Naive thymus-derived CD4-positive, alpha-beta T cell (primary cell): ENCODE measurements at places on chromosomes 7 and 10.

GRCh38 chr10:33189363-33189762, 145.1 kb downstream of the NRP1 start:
- no peaks in the 10 kb centered on the region for H3K36me3 ChIP-seq
- no peak overlapping the region for H3K27ac ChIP-seq
- H3K4me3 ChIP-seq = no peak overlapping the region
- no peaks in the 10 kb centered on the region for H3K27me3 ChIP-seq
- no peak for DNase-seq
- H3K4me1 ChIP-seq = no peaks in the 10 kb centered on the region

DNA sequence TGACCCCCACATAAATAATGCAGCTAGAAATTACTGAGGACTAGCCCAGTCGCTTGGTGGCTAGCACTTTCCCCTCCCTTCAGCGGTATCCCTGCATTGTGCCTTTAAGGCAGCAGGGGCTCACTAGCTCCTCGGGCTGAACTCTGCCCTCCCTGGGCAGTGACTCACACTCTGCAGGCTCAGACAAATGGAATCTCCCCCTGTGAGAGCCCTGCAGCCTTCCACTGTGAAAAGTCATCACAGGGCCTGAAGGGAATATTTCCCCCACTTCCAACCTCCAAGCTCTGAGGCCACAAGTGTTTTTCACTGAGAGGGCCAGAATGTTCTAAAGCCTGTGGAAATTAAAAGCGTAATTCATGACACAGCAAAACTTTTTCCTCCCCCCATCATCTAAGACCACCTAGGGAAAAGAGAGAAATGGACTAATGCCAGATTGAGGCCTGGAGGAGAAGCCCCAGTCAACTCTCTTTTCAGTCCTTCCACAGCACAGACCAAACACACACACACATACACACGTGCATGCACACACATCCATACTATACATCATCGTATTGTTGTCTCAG, 93.6 kb upstream of the COL1A2 start:
- H3K36me3 ChIP-seq = no peaks in the 10 kb centered on the region
- no peak overlapping the region for H3K27ac ChIP-seq
- H3K4me1 ChIP-seq = no peaks in the 10 kb centered on the region
- H3K27me3 ChIP-seq = no peaks in the 10 kb centered on the region

DNA sequence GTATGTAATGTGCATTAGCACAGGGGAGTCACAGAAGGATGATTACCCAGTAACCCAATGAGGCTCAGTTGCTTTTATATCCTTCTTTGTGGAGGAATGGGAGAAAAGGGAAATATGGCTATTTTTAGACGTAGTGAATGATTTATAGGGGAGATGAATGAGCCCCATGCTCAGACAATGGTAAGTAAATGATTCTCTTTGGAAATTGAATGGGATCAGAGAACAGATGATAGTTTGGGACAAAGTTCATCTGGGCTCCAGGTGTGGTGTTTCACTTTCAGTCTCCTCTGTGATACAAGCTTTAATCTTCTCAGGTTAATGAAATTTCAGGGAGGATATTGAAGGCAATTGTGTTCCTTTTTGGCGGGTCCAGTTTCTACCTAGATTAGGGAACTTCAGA, 63.0 kb upstream of the MPP7 start:
- H3K27me3 ChIP-seq = no peaks in the 10 kb centered on the region
- H3K4me3 ChIP-seq = no peak overlapping the region
- DNase-seq = no peak
- peaks cover 54% of the 10 kb centered on the region for H3K4me1 ChIP-seq
- H3K36me3 ChIP-seq = no peaks in the 10 kb centered on the region

- DNase-seq = no peak
- H3K27me3 ChIP-seq = no peaks in the 10 kb centered on the region
- H3K4me1 ChIP-seq = no peaks in the 10 kb centered on the region
- no peak overlapping the region for H3K4me3 ChIP-seq
- H3K27ac ChIP-seq = no peak overlapping the region
These were observed 104.6 kb upstream of the CACNA2D1 start for GRCh38 chr7:82548141-82548688.

- DNase-seq = no peak
- no peaks in the 10 kb centered on the region for H3K4me1 ChIP-seq
- no peaks in the 10 kb centered on the region for H3K36me3 ChIP-seq
- no peaks in the 10 kb centered on the region for H3K27me3 ChIP-seq
- no peak overlapping the region for H3K27ac ChIP-seq
- H3K4me3 ChIP-seq = no peak overlapping the region
These were observed 190.5 kb upstream of the PPP2R2D start for GRCh38 chr10:131710142-131710861.

- no peaks in the 10 kb centered on the region for H3K4me1 ChIP-seq
- H3K27ac ChIP-seq = no peak overlapping the region
- DNase-seq = no peak
- no peaks in the 10 kb centered on the region for H3K36me3 ChIP-seq
- no peaks in the 10 kb centered on the region for H3K27me3 ChIP-seq
- H3K4me3 ChIP-seq = no peak overlapping the region
These were observed 25.7 kb upstream of the GTF2IRD1 start for GRCh38 chr7:74428023-74428422.

GRCh38 chr10:46329690-46330016, 42.9 kb downstream of the ANTXRL start:
- no peaks in the 10 kb centered on the region for H3K36me3 ChIP-seq
- no peak overlapping the region for H3K4me3 ChIP-seq
- no peaks in the 10 kb centered on the region for H3K4me1 ChIP-seq
- no peak overlapping the region for H3K27ac ChIP-seq
- H3K27me3 ChIP-seq = no peaks in the 10 kb centered on the region
